D341Med (cell line): ENCODE measurements at places on chromosomes 16 and 17.

DNA sequence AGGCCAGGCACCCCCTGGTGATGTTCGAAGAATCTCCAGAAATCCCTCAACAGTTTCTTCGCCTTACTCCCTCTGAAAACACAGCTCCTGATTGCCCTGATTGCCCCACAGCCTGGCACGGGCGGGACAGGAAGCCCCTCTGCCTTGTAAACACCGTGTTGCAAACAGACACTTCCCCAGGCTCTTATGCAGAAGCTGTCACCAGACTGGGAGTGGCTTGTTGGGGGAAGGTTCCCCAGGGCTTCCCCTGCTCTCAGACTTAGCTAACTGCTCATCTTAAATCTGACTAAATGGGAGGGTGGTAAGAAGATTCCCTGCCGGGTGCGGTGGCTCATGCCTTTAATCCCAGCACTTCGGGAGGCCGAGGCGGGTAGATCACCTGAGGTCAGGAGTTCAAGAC is 11.2 kb downstream of the PIK3R5 start:
- DNase-seq = no peak

GRCh38 chr16:50596762-50597450 is 48.7 kb downstream of the NKD1 start:
- DNase-seq = no peak

GRCh38 chr16:85637808-85638647 is 24.9 kb downstream of the GSE1 start:
- DNase-seq = no peak

DNA sequence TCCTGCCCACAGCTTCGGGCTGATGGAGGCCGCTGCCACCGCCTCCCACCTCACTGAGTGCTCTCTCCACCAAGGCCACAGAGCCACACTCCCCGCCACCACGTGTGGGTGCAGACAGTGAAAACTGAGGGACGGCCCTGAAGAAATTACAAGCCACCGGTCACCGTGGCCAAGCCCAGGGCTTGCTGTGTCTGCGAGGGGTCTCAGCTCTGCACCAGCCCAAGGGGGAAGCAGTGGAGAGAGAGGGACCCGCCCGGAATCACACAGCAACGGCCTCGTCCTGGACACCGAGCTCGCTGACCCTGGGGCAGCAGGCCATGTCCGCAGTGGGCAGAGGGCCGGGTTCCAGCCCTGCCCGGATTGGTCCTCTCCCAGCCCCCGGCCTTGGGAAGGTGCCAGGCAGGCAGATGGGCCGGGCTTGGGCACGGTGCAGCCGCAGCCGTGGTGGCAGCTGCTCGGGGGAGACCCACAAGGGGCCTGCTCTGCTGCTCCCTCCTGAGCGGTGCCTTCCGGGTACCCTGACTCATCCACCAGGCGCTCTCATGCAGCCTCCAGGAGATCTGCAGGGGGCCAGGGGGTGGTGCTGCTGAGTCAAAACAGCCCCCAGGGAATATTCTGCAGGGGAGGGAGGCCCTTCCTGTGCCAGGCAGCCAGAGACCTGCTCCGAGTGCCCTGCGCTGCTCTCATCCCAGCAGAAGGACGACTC is 52.0 kb downstream of the CBFA2T3 start:
- peak; percentile 85 for DNase-seq

DNA sequence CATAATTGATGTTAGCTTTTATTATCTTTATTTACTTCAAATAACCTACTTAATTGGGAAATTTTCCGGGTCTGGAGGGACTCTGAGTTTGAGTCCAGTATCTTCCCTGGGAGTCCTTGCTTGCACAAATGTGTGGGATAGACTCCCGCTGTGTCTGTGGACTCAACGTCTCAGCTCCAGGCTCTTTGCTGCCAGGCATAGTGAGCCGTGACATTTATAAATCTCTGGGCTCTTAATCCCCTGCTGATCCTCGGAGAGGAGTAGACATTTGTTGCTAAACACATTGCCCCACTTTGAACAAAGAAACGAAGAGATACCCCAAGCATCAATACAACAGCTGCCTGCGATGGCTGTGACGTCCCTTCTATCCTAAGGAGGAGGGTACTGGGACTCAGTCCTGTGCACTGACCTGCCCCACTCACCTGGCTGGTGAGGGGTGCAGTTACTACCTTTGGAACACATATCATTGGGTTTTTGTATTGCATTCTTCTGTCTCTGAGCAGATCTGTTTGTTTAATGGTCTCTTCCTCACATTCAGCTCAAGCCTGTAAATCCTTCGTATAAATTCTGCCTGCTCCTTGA is 316.9 kb downstream of the HAPSTR1 start:
- DNase-seq = peak; percentile 37

DNA sequence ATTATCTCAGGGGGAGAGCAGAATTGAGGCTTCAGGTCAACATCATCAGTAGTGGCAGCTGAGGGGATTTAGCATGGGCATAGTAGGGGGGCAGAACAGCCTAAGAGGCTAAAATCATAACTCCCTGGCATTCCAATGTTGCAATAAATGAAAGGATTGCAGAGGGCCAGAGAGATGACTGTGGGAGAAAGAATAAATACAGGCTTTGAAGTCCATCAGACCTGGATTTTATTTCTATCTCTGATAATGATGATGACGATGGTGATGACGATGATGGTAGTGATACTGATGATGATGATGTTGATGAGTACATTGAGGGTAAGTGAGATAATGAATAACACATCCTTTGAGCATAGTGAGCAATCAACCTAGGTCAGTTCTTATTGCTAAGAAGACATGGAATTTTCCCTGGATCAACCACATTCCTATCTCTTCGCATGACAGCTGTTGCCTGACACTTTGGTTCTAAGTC is 107.4 kb upstream of the CDH11 start:
- DNase-seq = no peak

- no peak for DNase-seq
These were observed 2.9 kb upstream of the KANSL1 start for GRCh38 chr17:46195939-46196716.

DNA sequence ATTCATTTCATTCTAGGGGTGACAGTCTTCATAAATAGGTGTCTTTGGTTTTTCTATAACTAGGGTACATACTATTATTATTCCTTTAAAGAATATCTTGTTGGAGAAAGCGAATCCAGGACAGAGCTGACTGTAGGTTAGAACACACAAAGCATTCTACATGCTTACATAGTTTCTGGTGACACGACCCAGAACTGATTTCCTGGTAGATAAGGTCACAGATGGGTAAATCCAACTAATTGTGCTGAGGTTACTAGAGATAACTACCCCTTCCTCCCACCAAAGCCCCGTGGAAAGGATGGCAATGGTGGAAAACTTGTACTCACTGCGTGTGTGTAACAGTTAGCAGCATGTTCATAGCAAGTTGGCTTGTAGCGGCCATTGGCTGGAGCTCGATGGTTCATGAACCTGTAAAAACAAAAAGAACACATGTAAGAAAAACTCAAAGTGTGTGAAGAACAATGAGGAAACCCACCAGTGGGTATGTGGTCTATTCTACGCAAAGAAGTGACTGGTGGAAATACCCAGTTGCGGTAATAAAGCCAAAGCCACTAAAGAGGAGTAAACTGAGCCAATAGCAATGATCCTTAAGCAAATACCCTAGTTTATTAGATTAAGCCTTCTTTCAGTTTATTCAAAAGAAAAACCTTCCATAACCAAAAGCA is 7.7 kb downstream of the MMD start:
- no peak for DNase-seq

GRCh38 chr16:55948230-55948629 is 73.1 kb upstream of the CES5A start:
- DNase-seq = no peak

DNA sequence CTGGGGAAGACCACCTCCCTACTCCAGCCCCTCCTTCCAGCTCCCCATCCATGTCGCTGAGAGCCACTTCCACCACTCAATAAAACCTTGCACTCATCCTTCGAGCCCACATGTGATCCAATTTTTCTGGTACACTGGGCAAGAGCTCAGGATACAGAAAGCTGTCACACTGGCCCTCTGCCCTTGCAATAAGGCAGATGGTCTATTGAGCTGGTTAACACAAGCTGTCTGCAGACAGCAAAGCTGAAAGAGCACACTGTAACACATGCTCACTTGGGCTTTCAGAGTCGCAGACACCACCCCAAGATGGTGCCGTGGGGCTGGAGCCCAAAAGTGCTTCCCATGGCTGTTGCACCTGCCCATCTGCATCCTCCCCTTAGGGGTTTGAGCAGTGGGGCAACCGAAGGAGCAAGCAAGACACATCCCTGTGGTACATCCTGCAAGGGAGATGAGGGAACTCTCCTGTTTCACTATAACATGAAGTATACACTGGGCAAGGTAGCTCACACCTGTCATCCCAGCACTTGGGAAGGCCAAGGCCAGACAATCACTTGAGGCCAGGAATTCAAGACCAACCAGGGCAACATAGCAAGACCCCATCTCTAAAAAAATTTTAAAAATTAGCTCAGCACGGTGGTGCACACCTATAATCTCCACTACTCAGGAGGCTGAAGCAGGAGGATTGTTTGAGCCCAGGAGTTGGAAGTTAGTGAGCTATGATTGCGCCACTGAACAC is 52.8 kb upstream of the C17orf78 start:
- DNase-seq = peak; percentile 38

DNA sequence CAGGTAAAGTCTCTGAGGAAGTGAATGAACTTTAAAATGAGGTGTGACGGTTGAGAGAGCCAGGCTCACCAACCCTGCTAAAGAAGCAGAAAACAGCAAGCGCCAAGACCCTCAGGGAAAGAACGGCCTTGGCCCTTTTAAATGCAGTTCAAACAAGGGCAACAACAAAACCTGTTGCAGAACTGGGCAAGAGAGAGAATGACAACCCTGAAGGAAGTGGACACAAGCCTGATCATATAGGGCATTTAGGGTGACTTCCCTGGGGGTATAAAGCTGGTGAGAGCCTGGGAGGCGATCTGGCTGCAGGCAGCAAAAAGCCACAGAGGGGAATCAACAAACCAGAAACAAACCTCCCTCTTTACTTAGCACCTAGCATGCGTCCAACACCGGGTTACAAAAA is 1.0 kb downstream of the CPPED1 start:
- no peak for DNase-seq

DNA sequence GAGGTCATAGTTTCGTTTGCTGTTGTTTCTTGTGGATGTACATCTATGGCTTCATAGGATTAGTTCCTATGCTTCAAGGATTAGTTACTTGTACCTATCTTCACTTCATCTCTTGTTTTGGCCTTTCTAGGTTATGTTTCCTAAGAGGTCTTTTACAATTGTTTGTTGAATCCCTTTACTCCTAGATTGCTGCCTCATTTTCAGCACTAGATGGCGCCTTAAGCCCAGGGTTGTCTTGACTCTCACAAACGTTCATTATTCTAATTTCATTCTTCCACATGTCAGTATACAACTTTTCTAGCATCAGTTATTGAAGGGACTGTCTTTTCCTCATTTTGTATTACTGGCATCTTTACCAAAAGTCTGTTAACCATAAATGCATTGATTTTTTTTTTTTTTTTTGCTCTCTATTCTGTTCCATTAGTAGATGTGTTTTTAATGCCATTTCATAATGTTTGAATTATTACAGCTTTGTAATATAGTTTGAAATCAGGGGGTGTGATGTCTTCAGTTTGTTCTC is 45.0 kb upstream of the NACA2 start:
- peak; percentile 50 for DNase-seq

GRCh38 chr16:51888534-51888933 is 658.4 kb downstream of the TOX3 start:
- no peak for DNase-seq

GRCh38 chr17:72063262-72063661 is 57.6 kb upstream of the SOX9 start:
- DNase-seq = no peak

- no peak for DNase-seq
These were observed 5.7 kb downstream of the TMC6 start for GRCh38 chr17:78122931-78123249.

DNA sequence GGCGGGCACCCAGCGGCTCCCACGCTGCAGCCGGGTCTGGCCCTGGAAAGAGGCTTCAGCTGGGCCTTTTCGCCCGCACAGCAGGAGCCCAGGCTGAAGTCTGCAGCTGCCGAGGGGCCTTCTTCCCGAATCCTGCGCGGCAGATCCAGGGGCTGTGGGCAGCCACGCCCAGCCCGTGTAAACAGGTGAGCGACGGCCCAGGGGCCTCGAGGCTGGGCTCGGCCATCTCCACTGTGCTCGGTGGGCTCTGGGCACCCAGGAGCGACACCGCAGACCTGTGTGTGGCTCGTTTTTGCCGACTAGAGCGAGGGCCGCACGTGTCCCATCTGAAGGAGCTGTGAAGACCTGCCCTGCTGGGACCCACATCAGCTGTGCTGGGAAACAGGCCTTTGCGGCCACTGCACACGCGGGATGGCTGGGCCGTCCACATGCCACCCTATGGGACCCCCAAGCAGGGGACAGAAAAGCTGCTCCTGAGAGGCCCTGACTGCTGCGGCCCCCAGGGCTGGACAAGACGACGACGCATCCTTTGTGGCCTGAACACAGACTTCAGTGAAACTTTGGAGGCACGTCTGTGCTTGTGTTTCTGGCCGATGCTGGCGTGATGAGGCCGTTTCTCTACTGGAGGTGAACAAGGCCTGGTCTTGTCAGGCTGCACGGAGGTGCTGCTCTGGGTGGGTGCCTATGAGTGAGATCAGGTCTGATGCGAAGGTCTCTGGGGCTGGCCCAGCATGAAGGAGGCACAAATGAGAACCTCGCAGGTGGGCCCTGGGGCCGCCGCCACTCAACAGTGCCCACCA is 5.2 kb upstream of the APRT start:
- no peak for DNase-seq

- DNase-seq = no peak
These were observed 105.0 kb upstream of the MON1B start for GRCh38 chr16:77085981-77086380.

GRCh38 chr17:3771140-3771539 is 29.8 kb downstream of the ITGAE start:
- DNase-seq = peak; percentile 57

GRCh38 chr16:8950580-8951077 is 13.1 kb downstream of the USP7 start:
- no peak for DNase-seq

- DNase-seq = no peak
These were observed 977.4 kb downstream of the KCNJ18 start for GRCh38 chr17:22669721-22670120.

GRCh38 chr17:55769625-55770000 is 18.8 kb downstream of the PCTP start:
- DNase-seq = no peak

DNA sequence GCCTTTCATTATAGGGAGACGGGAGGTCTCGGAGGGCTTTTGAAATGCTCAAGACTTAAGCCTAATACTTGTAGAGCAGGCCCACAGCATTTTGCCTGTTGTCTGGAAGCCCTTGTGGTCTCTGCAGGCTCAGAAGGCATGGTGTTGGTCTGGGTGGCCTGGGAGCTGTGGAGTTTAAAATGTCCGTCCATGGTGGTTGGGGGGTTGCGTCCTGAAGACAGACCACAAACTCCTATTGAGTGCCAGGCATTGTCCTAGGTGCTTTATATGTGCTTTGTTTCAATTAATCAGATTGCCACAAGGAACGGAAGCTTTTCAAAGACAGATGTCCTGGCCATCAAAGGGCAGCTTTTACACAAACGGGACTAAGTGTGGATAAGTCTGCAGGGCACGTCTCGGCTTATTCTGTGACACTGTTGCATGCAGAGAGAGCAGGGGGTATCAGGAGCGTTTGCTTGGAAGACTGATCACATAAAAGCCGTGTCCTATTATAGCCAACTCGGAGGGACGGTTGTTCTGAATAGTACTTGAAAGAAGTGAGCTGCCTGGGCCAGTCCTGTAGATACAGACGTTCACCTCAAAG is 7.8 kb downstream of the NTN1 start:
- DNase-seq = no peak
